NCI-H460 (cell line): ENCODE measurements at places on chromosomes 5 and 9.

DNA sequence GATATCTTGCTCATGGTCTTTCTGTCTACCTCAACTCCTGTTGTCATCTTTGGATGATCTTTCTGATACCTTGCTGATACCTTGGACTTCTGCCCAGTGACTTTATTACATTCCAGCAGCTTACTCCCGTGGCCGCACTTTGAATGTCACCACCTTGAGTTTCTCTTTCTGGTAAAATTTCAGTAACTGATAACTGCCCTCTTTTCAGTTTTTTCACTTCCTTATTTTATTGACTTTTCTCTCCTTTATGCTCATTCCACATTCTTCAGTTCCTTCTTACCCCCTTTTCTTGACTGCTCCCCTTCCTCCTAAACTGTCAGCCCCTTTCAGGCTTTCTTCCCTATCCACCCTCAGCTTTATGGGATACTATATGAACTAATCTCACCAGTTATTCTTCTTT lies 7.0 kb upstream of the FBXO4 start:
- no peak for DNase-seq

- DNase-seq = no peak
Observed at GRCh38 chr9:107190061-107190935, 92.8 kb upstream of the RAD23B start.

DNA sequence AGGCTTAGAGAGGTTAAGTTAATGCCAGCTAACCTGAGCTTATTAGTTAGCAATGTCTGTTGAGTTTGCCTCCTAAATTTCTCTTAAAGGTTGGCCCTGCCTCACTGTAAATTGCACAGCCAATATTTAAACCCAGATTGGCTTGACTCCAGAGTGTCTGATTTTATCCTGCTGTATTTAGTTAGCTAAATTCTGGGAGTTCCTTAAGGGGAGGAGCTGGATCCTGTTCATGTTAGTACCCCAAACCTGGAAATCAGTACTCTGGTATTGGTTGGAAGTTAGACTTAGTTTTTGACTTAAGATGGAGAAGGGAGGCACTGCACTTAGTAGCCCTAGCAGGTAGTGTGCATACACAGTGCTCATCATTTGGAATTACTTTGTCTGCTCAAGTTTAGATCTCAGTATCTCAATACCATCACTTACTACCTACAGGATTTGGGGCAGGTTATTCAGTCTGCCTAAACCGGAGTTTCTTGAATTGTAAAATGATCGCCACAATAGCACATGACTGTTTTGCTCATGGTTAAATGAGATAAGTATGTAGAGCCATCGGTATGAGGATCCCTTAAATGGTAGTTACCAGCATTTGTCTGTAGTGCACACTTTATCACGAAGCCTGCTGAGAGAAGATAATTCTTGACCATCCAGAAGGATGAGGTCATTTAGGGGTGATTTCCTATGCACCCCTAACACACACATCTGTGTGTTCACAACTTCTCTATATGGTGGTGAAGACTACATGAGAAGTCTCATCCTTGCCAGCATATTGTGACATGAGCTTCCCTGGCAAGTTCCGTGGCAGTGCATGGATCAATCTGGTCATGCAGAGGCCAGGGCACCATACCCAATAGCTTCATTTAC lies 264.8 kb upstream of the TRIM32 start:
- DNase-seq = no peak

DNA sequence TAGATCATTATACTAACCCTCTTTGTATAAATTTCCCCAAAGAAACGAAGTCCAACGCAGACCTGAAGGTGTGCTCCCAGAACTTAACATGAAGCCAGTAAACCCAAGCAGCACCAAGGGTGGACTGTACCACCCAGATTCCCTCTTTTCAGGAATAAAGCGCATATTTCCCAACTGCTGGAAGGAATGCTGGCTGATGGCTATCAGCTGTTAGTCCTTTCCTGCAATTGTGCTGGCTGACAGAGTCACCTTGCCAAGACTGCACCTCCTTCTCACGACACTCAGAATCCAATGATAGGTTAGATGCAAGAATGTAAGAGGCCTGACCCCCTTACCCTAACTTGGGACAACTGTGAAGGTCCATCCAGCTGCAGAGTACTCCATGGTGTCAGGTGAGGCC lies 93.9 kb downstream of the MAPKAP1 start:
- DNase-seq = no peak

GRCh38 chr9:127531676-127532075 lies 80.4 kb downstream of the LRSAM1 start:
- DNase-seq = no peak

DNA sequence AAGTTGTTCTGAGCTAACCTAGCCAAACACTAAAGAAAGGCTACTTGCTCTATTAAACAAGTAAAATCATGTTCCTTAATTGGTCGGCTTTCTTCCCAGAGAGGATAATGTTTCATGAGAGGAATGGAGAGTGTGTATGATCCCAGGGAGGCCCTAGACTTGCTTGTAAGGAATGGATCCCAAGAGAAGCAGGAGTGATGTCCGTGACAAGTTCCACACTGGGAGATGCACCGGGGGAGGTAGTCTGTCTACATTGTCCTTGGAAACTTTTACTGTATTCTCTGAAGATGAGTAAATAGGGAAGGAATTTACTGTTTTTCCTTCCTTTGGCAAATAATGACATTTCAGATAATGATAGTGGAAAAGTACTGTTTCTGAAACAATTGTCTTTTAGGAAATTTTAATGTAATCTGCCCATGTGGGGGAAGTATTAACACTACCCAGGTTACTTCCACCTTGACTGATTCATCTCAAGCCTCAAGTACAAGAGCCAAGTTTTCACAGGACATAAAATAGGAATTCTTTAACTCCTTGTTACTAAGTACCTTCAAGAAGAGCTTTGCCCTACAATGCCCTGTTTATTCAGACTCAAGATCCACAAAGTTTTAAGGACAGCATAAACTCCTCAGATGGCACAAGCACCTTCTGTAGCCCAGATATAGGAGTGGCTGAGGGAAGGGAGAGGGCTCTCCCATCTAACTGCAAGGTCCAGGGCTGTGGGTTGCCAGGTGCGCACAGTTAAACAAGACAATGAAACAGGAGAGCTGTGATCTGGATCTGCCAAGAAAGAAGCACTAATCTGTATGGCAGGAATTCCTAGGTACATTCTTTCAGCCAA lies 152.1 kb downstream of the GNA14 start:
- no peak for DNase-seq

DNA sequence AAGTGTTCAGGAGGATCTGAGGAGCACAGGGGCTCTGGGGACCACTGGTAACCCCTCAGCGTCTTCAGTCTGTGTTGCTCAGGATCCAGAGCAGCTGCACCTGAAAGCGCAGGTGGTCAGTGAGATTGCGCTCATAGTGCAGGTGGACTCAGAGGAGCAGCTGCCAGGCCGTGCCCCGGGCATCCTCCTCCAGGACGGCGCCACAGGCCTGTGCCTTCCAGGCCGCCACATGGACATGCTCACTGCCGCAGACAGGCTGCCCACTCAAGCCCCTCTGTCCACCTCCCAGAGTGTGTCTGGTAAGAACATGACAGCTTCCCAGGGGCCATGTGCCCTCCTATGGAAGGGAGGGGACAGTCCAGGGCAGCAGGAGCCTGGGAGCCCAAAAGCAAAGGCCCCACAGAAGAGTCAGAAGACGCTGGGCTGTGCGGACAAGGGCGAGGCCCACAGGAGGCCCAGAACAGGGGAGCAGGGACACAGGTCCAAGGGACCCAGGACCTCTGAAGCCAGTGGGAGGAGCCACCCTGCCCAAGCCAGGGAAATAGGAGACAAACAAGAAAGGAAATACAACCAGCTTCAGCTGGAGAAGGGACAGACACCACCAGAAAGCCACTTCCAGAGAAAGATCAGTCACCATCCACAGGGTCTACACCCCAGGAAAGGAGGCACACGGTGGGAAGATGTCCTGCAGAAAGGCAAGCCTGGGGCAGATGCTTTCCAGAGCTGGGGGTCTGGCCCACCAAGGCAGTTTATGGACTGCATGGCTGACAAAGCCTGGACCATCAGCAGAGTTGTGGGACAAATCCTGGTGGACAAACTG lies 5.2 kb downstream of the SPATA31E1 start:
- no peak for DNase-seq

GRCh38 chr5:55036477-55036876 lies 12.4 kb downstream of the GZMK start:
- DNase-seq = no peak

- peak; percentile 16 for DNase-seq
Observed at GRCh38 chr9:98146101-98146991, 27.3 kb upstream of the TRIM14 start.

- DNase-seq = no peak
Observed at GRCh38 chr9:96720435-96720834, 57.5 kb downstream of the ZNF510 start.

GRCh38 chr9:68685770-68686169 lies 19.3 kb upstream of the PIP5K1B start:
- peak; percentile 44 for DNase-seq

- DNase-seq = no peak
Observed at GRCh38 chr9:96084331-96084734, 208.8 kb downstream of the ERCC6L2 start.

DNA sequence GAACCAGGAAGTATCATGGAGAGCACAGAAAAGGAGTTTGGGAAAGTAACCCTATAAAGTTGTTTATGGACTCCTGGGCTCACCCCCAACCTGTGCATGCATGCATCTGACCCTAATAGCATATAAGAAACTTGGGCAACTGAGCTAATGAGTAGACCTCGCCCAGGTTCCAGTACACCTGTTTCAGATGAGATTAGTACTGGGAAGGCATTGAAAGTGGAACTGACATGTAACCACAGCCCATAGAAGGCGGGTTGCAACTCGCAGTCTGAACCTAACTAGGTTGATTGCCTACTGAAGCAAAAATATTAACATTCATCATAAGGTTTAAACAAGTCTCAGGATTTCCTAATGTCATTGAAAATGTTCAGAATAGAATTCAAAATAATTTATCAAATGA lies 87.0 kb downstream of the WNK2 start:
- no peak for DNase-seq

GRCh38 chr5:180170106-180170809 lies 38.8 kb downstream of the RASGEF1C start:
- DNase-seq = no peak

GRCh38 chr5:149790276-149790675 lies 60.2 kb downstream of the PPARGC1B start:
- DNase-seq = no peak

DNA sequence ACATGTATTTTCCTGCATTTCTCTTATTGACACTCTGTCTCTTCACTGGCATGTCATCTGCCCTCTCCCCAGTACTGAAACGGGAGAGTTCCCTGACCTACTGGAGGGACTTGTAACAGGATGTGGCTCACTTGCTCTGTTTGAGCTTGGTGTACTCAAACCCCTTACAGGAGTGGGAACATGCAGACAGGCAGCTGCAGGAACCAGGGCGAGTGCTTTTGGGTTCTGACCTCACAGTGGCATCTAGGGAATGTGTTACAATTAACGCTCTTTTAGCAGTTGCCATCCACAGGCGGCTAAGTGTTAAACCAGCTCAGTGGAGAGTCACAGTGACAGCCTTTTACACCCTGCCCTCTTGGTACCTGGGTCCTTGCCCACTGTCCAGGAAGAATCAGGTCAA lies 300.3 kb upstream of the GRAMD2B start:
- DNase-seq = no peak

DNA sequence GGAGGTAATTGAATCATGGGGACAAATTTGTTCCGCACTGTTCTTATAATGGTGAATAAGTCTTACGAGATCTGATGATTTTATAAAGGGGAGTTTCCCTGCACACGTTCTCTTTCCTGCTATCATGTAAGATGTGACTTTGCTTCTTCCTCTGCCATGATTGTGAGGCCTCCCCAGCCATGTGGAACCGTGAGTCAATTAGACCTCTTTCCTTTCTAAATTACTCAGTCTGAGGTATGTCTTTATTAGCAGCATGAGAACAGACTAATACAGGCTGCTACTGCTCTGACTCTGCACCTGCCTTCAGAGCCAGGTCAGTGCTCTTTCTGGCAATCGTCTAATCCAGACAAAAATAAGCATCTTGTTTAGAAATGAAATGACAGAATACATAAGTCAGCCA lies 479.2 kb upstream of the TUSC1 start:
- no peak for DNase-seq

DNA sequence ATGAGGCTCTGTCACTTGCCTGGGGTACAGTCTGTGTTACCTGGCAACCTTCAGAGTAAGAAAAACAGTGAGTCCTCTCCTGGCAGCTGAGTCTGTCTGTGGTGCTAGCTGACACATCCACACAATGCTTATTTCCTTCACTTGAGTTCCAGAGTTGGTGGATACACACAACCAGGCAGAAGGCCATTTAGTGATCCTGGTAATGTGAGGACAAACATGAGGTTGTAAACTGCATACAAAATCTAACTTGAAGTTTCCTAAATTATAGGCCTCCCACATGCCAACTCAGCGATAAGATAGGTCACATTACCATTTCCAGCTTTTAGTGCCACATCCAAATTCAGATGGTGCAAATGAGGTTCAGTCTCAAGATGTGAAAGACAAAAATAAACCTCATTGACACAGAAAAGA lies 125.5 kb downstream of the DCP2 start:
- no peak for DNase-seq

DNA sequence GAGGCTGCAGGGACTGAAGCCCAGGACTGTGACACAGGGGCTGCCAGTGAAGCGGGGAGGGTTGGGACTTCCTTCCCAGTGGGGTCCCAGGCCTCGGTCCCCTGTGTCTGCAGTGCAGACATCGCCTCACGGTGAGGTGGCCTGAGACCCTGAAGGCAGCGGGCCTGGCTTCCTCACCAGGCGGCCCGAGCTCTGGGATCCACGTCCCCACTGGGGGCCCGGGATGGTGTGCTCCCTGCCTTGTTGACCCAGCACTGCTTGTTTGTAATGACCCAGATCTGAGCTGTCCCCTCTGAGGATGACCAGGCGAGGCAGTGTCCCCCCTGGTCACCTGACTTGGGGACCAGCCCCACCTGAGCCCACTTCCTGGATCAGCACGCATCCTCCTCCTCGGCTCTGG lies 53.1 kb downstream of the COL5A1 start:
- no peak for DNase-seq

GRCh38 chr5:171684169-171684568 lies 101.4 kb upstream of the SMIM23 start:
- DNase-seq = no peak

DNA sequence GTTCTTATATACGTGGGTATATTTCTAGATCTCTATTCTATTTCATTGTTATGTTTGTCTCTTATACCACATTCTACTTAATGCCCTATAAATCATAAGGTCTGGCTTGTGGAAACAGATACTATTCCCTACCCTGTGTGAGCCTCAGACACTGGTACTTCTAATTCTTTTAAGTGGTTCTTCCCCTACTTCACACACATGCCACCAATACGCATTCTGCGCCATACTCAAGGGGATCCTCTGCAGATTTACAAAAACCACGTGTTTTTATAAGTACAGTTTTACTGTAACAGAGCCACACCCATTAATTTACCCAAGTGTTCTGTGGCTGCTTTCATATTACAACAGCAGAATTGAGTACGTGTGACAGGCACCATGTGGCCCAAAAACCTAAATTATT lies 195.6 kb downstream of the SAXO1 start:
- DNase-seq = no peak
